ENCODE measurements at places on chromosomes 16 and 17.
A peak's percentile ranks its signal among the peaks of the same experiment; 100 is the strongest.

DNA sequence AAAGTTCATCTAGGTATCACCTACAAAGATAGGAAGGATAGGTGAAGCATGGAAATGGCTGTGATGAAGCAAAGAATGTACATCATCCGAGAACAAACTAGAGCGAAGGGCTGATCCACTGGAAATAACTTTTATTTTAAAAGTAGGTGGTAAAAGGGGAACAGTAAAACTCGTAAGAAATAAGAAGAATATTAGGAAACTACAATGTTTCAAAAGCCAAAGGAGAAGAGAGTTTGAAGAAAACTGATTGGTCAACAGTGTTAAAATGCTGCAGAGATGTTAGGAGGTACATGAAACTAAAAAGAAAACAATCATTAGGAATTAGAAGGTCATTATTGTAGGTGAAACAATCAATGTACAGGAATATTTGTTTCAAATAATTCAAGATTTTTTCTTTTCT lies 108.1 kb downstream of the USP32 start:
- no peak for DNase-seq

- DNase-seq, result no peak
Measured at GRCh38 chr17:17506893-17507464, 10.8 kb upstream of the RASD1 start.

DNA sequence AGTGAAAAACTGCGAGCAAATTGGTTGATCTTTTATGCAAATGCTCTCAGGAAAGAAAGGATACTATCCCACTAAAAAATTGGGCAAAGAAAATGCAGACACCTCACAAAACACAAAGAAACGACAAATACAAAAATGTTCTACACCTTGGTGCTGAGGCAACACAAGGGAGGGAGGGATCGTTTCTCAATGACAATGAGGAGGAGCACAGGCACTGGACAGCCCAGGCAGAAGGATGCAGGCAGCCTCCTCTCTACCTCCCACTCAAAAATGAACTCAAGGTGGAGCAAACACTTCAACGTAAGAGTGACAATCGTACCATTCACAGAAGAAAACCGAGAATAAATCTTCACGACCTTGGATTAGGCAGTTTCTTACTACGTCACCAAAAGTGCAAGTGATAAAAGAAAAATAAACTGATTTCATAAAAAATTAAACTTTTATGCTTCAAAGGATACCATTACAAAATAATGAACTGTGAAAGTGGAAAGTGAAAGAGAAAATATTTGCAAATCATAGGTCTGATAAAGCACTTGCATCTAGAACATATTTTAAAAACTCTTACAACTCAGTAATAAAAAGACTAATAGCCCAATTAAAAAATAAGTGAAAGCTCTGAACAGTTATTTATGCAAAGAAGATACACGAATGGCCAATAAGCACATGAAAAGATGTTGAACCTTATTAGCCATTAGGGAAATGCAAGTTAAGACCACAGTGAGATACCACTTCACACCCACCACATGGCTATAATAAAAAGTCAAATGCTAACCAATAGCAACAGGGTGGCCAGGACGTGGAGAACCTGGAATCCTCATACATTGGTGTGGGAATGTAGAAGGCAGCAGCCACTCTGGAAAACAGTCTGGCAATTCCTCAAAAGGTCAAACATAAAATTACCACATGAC lies 80.8 kb upstream of the TRAP1 start:
- DNase-seq, result peak; percentile 14

- DNase-seq, result no peak
Measured at GRCh38 chr16:1776991-1777374, 4.0 kb upstream of the MRPS34 start.

- no peak for DNase-seq
Measured at GRCh38 chr17:58487589-58488427, at the start of gene HSF5. HSF5 (minus strand) TSS chr17:58488408; CDS start chr17:58488274, 134 bp downstream.

- DNase-seq, result no peak
Measured at GRCh38 chr16:75491876-75492275, 3.4 kb downstream of the CHST6 start.

- DNase-seq, result no peak
Measured at GRCh38 chr17:81701288-81702071, 1.7 kb upstream of the MRPL12 start.

GRCh38 chr17:65054602-65055001 lies 1.9 kb downstream of the GNA13 start:
- DNase-seq, result no peak

- no peak for DNase-seq
Measured at GRCh38 chr16:87542531-87543102, 49.8 kb upstream of the ZCCHC14 start.

DNA sequence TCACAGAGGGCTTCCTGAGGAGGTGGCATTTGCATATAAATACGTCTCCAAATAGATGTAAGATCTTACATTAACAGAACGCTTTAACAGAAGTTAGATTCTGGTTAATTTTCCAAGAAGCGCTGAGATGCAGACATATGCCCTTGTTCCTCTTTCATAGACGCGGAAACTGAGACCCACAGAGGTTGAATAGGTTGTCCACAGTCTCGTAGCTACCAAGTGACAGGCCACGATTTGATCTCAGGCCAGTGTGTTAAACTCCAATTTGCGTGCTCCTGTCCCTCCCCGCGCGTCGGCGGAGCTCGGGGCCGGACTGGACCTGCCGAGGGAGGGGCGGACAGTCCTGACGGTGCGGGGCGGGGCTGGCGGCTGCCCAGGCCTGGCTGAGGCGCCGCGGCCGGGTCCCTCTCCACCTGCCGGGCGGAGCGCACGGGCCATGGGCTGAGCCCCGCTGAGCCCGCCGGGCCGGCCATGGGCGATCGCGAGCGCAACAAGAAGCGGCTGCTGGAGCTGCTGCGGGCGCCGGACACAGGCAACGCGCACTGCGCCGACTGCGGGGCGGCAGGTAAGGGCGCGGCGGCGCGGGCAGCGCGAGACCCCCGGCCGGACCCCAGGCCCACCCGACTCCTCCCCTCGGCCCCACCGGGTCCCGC lies at the start of gene ADAP2:
TSS of gene ADAP2 (plus strand) at position 402 of the 653 bp plus-strand sequence. CDS start at position 472, 70 bp downstream.
- DNase-seq, result peak; percentile 24

DNA sequence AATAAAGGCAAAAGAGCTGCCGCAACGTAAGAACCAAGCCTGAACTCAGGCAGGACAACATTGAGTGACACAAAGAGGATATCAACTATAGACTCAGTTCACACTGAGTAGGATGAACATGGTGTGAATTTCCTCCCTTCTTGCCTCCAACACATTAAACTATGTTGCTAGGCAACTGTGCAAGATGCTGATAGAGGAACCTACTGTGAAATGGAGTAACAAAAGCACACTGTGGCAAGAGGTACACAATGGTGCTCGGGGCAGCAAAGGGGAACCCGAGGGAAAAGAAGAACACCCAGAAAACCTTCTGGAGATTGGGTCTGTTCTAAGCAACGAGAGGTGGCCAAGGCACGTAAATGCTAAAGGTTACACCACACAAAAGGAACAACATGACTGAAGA lies 34.1 kb downstream of the GRB2 start:
- no peak for DNase-seq

- no peak for DNase-seq
Measured at GRCh38 chr16:6663668-6664067, 669.0 kb upstream of the RBFOX1 start.

DNA sequence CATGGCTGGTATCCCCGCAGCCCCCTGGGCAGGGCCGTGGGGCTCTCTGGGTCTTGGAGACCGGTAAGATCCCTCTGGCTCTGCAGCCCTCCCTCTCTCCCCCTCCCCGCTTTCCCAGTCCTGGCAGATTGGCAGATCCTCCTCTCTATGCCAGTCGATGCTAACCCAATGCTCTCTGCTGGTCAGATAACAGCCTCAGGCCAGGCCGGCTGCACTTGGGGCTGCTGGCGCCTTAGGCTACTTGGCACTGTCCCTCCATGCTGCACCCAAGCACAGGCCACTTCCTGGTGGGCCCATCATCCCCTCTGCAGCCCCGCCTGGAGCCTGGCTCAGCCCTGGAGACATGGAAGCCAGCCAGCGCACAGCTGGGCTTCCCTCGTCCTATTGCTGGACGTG lies 81.7 kb downstream of the RTN4RL1 start:
- DNase-seq, result no peak

DNA sequence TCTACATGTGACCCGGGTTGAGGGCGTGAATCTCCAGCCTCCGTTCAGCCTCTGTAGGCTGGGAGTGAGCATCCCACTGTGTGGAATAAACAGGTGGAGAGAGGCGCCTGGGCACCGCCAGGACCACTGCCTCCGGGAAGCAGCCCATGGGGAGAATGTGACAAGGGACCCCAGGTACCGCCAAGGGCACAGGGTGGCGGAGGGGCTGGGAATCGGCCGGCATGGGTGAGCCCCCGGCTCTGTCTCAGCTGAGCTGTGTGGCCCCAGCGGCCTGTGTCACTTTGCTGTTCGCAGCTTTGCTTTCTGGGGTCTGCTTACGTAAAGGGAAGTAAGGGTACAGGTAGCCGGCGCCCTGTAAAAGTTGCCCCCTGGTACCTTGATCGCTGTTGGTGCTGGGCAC lies 11.5 kb downstream of the GSE1 start:
- no peak for DNase-seq

DNA sequence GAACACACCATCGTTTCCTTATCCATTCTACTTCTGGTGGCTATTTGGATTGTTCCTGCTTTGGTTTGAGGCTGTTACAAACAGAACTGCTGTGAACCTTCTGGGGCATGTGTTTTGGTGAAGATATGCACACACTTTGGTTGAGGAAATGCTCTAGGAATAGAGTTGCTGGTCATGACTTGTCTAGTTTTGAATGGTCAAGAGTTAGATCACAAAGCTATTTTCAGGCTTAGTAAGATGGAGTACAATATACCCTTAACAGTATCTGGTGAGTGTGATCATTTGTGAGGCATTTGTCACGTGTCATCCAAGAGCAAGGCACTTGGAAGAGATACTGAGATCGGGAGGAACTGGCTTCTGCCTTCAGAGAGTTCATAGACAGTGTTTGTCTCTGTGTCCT lies 47.0 kb upstream of the CACNG5 start:
- DNase-seq, result no peak

GRCh38 chr17:64256913-64257807 lies 5.9 kb downstream of the TEX2 start:
- DNase-seq, result no peak

DNA sequence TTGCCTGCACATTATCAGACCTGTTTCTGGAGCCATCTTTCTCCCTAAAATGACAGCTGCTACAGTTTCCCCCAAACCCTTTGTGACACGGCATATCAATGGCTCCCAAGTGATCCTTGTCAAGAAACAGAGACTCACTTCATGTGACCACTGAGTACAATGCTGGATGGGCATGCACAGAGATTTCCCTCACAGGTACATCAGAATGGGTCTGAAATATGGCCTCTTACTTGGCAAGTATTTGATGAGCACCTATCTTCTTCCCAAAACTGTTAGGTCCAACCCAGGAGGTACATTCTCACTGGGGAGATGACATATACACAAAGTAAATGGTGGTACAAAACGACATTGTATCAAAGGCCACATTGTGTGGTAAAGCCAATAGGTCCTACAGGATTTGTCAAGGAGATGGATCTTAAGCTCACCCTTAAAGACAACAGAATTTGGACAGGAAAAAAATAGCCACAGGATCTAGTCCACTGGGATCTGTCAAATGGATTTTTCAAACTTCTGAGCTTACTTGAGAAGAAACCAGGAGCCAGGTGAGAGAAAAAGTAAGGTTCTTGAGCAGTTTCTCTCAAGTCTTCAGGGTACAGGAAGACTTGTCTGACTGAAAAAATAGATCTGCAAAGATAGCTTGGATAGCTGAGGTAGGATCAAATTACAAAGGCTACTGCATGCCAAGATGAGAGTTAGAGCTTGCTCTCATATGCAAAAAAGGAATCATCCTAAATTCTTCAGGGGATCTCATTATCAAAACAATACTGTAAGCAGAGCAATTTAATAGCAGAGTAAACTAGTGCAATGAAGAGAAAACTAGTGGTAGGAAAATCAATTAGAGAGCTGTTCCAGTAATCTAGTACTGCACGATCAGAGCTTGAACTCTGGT lies 28.8 kb downstream of the RNF43 start:
- DNase-seq, result no peak

GRCh38 chr16:79883494-79883893 lies 283.0 kb upstream of the MAF start:
- DNase-seq, result no peak

GRCh38 chr16:16905850-16906249 lies 526.9 kb downstream of the NPIPA7 start:
- DNase-seq, result no peak

- DNase-seq, result peak; percentile 53
Measured at GRCh38 chr16:79429381-79430190, 171.0 kb downstream of the MAF start.

GRCh38 chr17:70544317-70544716 lies 375.0 kb downstream of the KCNJ2 start:
- no peak for DNase-seq

DNA sequence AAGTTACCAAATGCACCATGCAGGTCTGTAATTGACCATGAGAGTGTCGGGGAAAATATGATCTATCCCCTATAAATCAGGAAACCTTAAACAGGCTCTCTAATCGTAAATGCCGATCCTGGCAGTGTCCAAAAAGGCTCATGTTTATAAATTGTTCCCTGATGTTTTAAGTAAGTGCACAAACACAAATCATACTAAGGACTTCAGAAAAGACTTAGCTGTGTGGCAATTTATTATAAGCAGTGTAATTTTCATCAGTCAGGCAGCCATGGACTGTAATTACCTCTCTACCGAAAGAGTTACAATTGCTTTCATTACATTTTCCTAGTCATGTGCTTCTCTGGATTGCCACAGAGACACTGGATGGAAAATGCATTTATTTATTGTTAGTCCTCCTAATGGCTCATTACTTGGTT lies 73.4 kb upstream of the COX10 start:
- DNase-seq, result no peak

DNA sequence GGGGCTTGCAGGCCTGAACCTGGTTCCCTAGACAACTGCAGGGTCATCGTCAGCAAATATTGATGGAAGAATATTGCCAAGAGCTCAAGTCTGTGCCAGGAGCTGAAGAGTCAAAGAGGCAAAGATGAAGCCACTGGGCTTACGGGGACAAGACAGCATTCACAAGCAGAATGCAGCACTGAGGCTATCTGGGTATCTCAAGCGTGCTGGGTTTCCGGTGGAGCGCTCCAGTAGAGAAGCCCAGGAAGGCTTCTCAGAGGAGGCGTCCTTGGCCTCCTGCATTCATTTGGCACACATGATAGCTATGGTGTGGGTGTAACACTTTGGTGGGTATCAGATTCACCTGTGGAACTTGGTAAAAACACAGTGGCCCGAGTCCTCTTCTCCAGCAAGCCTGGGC lies 2.9 kb downstream of the FADS6 start:
- no peak for DNase-seq
